Cortex of kidney (tissue), 1 donor: ENCODE measurements at places on chromosomes 2 and 18.

DNA sequence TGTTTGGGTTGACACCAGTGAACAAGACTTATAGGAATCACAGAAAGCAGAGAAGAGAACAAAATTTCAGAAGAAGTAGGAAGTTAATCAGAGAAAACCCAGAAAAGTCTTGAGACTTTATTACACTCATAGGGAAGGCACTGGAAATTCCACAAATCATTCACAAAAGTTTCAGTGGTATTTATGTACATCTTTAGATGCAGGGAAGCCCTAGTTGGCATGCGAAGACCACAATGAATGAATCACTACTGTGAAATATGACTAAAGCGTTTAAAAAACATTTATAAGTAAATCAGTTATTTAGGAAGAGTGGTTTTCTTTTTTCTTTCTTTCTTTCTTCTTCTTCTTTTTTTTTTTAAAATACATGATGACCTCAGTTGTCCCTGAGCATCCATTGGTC, 105.1 kb downstream of the NUP35 start:
- DNase-seq = no peak

DNA sequence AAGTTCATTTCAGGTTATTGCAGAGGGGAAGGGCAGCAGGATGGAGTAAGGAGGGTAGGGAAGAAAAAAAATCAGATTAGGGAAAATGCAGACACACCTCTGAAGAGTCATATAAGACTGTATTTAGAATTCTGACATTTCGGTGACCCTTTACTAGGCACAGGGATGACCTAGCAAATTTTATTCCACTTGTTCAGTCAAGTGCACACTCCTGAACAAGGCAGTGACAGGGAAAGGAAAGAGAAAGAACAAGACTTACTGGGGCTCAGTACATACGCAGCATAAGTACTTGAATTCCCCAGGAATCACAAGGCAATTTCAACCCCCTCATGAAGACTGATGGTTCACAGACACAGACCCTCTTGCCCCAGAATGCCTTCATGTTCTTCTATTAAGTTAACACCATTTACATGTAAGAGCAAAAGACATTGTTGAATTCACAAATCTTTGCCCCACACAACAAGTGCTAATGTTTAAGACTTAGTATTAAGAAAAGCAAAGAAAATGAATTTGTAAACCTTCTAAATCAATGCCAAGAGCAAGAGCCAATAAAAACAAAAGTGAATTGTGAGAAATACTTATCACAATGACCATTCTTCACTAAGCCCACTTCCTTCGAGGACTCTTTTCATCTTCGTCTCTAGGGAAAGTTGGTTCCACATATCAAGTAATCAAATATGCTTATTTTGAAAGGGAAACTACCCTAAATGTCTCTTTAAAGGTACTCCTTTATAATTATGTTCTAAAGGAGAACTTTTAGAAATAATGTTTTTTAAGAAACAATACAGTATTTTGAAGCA, 47.0 kb downstream of the COBLL1 start:
- DNase-seq = no peak

GRCh38 chr2:160876029-160876428, 284.2 kb upstream of the TANK start:
- no peak for DNase-seq

GRCh38 chr2:26412091-26412673, 10.5 kb downstream of the DRC1 start:
- no peak for DNase-seq

- DNase-seq = no peak
Observed at GRCh38 chr18:45046961-45047360, 366.3 kb downstream of the SETBP1 start.

DNA sequence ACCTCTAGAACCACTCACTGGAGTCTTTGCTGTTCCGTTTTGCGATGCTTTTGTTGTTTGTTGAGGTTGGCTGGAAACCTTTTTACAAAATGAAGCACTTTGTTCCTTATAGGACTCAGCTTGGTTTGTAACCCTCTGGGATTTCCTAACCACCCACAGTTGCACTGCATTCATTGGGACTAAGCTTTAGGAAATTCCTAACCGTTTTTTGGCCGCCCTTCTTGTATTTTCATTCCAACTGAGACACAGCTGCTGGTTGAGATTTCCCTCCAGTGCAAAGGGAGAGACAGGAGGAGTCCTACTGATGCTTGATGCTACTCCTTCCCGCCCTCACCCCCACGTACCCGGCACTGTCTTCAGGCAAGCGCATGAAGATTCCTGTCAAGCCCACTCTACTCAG, 6.1 kb upstream of the DIPK1C start:
- no peak for DNase-seq

DNA sequence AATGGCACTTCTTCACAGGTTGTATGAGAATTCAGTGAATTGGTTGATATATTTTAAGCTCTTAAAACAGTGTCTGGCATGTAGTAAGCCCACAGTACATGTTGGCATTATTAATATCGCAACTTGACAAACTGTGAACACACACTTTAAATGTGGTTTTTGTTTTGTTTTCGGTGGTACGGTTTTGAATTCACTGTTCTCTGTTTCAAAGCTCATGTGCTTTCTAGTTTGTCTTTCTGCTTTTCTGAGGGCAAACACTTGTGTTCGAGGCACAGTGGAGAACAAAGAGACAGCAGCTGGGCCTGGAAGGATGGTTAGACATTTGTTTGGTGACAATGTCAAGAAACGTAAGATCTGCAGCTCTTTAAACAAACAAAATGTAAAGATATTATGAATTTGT, 276.5 kb upstream of the MC4R start:
- DNase-seq = no peak

- DNase-seq = no peak
Observed at GRCh38 chr2:222315443-222316121, 16.8 kb upstream of the PAX3 start.

DNA sequence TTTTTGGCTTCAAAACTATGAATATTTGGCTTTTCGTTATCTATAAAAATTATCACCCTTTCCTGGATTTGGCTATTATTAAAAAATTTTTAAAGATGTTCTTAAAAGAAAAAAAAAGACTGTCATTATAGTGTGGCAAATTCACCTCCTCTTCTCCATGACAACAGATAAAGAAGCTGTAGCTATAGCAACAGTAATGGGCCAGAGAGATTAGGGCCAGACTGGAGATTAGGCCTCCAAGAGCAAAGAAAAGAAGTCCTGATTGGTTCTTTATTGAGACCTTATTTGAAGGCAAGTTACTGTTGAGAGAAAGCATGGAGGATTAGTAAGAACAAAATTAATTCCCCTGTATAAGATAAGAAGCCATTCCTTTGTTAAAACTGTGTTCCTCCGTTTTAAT, 812.5 kb downstream of the DCC start:
- no peak for DNase-seq

GRCh38 chr2:241932899-241933178, 63.3 kb downstream of the RTP5 start:
- DNase-seq = no peak

DNA sequence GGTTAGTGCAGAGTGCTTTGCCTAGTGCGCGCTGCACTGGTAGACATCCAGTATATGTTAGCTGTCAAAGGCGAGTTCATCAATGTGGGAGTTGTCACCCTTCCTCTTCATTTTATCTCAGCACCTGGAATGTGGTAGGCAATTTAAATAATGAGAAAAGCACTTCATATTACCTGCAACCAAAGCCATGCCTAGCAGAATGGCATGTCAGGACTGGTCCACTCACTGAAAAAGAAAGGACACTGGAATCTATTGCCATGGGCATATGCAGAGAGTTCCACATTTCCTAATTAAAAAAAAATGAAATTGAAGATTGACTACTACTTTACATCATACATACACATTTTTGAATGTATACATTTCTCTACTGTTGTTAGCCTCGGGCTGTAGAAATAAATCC, 139.6 kb downstream of the PAX3 start:
- no peak for DNase-seq

- no peak for DNase-seq
Observed at GRCh38 chr2:144660518-144661316, 140.8 kb upstream of the ZEB2 start.

GRCh38 chr2:26786207-26787028, 562 bp downstream of the CENPA start:
- DNase-seq = no peak

DNA sequence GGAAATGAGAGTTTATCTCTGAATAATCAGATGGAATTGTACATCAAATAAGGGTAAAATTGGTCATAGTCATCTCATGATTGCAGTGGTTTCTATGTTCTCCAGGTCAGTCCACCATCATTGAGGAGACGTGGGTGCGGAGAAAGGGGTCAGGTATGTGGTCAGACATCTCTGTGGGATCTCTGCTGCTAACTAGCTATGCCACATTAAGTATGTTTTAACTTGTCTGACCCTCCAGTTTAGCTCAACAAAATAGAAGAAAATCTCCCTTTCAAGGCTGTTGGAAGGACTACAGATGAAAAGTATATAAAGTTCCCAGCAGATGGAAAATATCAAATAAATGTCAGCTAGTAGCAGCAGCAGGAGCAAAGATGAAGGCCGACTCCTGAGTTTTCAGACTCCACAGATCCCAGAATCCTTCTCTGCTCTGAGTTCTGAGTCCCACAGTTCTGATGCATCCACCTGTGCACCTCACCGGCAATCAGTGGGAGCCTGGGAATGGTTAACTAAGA, 106.6 kb upstream of the CYP1B1 start:
- no peak for DNase-seq

GRCh38 chr2:48927355-48927754, 171.8 kb upstream of the LHCGR start:
- DNase-seq = no peak

DNA sequence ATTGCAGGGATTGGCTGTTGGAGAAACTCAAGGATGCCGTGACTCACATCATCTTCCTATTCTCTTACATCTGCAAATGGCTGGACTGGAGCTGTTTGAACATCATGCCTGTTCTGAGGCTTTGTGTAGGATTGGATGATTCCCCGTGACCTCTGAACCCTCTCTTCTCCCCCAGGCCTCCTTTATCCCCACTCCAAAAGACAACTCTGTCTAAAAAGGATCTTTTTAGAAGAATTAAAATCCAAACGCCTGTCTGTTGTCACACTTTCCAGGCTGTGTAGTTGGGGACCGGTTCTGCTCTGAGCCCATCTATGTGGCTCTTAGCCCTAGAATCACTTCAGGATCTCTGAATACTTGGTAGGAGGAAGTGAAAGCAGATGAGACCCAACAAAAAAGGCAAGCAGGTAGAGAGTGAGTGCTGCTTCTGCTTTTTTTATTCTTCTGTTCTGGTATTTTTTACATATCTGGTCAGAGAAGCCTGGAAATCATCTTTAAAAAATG, 565 bp downstream of the SP140 start:
- DNase-seq = no peak

- DNase-seq = no peak
Observed at GRCh38 chr18:30132959-30133358, 909.6 kb downstream of the DSC3 start.

DNA sequence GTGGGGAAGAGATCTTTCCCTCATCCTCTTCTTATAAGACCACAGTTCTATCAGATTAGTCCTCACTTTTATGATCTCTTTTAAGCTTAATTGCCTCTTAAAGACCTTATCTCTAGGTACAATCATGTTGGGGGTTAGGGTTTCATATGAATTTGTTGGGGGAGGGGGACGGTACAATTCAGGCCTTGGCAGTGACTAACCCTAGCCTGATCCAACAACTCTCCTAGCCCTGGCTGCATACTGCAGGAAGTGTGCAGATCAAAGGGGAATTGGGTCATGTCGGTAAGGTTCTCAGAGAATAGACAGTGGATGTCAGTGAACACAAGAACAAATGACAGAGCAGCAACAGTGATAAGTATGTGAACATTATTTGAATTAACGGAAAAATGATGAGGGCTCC, 16.4 kb downstream of the CAPN13 start:
- DNase-seq = no peak

GRCh38 chr2:215414674-215415073, 21.2 kb downstream of the FN1 start:
- DNase-seq = no peak

DNA sequence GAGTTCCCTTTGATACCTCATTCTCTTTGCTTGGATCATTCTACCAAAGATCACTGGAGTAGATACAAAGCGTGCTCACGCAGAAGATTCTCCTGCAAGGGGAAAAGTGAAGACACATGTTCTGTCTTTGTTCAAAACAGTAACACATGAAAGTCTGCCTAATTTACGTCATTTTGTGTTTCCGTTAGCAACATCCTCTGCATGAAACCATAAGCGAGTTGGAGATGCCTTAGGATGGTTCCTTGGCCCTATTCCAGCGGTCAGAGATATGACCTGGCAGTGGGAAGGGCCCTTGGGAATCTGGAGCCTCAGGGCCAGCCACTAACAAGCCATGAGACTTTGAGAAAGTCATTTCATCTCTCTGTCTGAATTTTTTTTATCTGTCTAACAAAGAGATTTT, 180.9 kb upstream of the TWIST2 start:
- DNase-seq = no peak

DNA sequence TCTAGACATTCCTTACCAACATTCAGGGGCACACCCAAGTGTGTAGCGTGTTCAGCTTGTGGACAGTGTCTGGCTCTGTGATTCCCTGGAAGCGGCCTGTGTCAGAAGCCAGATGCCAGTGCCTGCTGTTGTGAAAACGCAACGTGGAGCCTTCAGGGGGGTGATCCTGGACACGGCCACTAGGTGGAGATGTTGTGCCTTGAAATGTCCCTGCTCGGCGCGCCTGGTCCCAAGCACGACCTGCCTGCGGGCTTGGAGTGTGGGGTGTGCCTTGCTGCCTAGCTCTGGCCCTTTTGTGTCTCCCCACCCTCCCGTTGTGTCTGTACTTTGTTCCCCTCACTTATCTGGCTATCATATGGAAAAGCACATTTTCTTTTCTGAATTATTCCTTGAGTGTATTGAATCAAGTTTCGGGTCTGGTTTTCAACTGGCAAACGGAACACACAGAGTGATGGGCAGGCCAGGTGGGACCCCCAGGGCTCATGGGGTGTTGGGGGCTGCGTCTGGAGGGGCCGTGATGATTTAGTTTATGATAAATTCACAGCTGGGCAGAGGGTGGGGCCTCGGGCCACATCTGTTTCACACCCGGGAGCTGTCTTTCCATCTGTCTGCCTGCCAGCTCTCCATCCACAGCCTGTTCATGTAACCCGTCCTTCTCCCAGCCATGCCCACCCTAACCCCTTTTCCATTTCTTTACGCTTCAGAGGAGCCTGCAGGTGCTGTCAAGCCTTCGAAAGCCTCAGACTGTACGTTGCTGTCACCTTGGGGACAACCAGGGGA, 95.5 kb downstream of the DYSF start:
- no peak for DNase-seq

DNA sequence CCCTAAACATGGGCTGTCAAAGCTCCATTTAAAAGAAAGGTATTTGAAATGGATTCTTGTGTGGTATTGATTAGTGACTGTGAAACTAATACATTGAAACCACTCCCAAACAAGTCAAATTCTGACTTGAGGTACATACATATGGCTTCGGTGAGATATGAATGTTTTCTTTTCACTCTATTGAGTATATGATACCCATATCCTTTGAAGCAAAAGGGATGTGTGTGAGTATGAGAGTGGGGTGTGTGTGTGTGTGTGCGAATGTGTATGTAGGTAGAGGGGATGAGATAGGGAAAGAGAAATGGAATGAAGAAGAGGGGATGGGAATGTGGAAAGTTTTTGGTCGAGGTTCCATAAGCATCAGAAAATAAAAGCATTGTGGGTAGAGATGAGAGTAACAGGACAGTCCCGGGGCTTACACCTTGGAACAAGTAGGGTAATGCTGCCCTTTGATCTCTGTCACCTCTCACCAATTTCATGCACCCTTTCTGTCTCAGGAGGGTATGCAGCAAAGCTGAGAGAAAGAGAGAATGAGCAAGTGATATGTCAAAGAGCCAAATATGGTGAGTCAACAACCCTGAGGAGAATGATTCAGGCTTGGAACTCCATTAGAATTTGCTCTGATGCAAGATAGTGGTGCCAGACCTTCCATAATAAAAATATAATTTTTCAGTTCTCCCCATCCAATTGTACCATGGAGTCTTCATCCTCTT, 64.0 kb upstream of the ZEB2 start:
- DNase-seq = no peak
